Lower lobe of right lung (tissue), 2 donors: ENCODE measurements at places on chromosomes 16 and 17.
A peak's percentile ranks its signal among the peaks of the same experiment; 100 is the strongest.

GRCh38 chr17:40345161-40345993 is 19.2 kb downstream of the GJD3 start:
- DNase-seq, result peak; percentile 82

- DNase-seq, result no peak
Observed at GRCh38 chr16:31403590-31404352, 10.6 kb downstream of the ITGAD start.

DNA sequence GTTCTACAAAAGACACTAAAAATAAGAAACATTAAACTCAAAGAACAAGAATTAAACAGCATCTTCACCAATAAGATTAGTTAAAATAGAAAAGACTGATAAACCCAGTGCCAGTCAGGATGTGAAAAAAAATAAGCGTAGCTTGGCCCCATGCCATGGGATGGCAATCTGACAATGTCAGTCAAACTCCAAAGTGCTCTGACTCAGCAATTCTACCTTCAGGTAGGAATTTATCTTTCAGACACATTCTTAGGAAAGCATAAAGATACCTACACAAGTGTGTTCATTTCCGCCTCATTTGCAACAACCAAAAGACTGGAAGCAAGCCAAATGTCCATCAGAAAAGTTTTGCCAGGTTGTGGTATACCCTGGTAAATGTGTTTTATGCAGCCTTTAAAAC is 9.1 kb upstream of the MPO start:
- DNase-seq, result no peak

- DNase-seq, result no peak
Observed at GRCh38 chr17:78041386-78042179, 83.1 kb downstream of the TNRC6C start.

GRCh38 chr16:58732545-58733247 is 1.4 kb downstream of the GOT2 start:
- no peak for DNase-seq
